Foreskin keratinocyte (primary cell): ENCODE measurements at places on chromosomes 5 and 9. TPM values are rescaled to one million over a fixed set of nuclear protein-coding genes. Genes with fewer than 3 reads are reported as not detected.

The PTGER4 gene
- 4.2 and 7.3 TPM in 2 replicates for total RNA-seq

The SLC36A2 gene
- not detected in 2 replicates for total RNA-seq

DNA sequence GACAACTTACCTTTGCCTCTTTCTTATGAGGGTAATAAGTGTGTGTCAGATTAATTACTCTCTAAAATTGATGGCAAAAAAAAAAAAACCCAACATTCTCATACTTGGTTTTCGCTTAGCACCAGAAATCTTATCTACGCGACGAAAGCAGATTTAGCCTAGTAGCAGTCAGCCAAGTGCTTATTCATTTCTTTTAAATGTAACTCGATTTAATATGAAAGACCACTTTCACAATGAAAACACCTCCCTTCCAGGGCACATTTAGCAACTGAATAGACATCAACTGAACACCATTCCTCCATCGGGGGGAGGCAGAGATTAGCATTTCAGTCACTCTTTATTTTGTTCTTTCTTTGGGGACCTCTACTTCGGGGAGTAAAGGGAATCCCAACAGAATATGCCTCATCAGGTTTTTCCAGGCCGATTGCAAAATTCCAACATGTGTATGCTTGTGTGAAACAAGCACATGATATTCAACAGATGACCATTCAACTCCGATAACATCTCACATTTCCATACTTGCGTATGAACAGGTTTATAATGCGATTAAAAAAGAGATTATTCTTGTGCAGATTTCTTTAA, 124.1 kb upstream of the RETREG1 start:
- peak; percentile 79 for DNase-seq

- DNase-seq, result peak; percentile 64
Observed at GRCh38 chr5:115296124-115297022, at the start of gene CCDC112. CCDC112 (minus strand) TSS chr5:115296654; CDS start chr5:115296543, 111 bp downstream.

- DNase-seq, result no peak
Observed at GRCh38 chr9:81819155-81819554, 109.1 kb upstream of the SPATA31D4 start.

DNA sequence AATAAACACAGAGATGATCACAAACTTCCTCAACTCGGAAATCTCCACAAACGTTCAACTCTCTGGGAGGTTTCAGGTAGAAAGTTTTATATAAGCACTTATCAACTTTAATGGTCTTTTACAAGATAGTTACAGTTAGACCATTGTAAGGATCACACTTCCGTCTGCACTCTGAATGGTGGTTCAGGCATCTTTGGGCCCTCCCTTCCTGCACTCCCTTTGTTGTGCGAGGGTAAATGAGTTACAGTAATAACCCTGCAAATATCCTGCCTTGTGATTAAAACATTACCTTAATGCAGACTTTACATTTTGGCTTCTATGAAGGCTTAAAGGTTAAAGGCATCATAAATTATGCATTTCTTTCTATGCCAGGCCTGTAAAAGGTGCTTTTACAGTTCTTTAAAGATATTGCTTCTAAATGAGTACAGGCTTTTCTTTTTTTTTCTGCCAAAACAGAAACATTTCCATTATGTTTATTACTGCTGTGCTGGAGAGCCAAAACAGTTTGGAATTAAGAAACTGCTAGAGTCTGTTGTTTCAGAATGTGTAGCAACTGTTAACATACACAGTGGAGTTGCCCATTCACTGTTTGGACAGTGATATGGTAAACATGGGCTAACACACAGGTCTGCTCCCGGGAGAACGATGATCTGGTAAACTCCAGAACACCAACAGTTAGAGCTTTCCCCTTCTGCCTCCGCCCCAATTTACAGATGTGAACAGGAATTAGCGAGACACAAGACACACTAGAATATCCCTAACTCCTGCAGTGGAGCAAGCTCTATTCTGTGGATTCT, 1.1 kb downstream of the PRUNE2 start:
- DNase-seq, result no peak

DNA sequence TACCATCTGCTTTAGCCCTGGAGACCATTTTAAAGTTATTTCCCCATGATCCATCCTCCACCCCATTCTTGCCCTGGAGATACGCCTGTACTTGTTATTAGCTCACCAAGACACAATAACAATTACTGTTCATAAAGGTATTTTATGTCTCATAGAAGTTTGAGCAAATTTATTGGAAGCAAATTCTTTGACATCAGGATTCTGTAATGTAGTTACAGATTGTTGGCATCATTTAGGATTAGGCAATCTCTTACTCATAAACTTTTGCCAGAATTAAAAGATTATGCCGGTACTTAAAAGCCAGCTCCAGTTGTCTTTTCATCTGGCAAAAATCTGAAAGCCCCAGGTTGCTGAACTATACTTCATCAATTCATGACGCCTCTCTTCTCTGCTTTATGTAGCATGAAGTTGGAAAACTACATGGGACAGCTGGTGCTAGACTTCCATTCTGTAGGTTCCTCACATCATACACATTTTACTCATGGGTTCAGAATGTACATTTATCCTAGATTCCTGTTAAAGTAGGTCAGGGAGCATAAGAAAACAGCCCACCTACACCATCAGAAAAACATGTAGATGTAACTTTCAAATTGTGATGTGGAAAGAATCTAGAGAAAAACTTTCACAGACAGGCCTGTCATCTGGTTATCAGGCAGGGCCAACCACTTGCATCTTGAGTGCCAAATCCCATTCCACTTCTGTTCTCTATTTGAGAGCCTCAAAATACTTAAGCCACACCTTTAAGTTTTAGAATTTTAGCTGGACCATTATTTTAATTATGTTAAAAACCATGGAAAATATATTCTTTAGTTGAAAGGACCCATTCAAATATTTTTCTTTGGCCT, 14.0 kb downstream of the ATP10B start:
- peak; percentile 93 for DNase-seq
